ENCODE measurements at places on chromosomes 3 and 15.

DNA sequence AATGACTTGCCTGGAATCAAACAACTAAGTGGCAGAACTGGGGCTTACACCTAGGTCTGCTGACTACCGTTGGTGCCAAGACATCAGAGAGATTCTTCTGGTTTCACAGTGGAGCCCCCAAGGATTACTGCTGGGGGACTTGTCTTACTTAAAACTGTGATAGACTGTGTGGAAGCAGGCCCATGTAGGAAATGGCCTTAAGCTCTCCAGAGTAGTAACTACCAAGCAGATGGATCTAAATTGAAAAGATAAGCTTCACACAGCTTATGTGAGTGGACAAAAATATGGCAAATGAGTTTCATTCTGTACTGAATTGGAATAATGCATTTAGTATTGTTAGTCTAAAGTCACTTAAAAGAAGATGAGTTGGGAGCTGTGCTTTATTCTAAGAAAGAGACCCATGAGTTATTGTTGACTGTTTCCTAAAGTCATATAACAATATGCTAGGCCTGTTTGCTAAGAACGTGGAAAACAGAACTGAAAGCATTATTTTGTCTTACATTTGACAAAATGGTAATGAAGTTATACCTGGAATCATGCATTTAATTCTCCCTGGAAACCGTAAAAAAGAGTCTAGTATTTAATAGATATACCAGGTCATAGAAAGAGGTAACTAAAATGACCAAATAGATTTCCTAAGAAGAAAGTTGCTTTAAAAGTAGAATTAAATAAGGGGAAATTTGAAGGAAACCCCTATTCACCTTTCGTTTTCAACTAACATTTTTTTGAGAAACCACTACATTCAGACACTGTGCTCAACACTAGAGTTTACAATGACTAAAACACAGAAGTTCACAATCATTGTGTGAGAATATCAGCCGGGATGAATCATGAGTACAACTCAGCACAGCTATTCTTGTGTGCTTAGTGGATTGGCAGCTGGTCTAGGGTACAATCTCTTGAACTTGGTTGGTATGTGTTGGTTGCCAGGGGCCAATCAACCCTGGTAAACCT lies 13.0 kb upstream of the MAPK6 start:
- no peak for DNase-seq

DNA sequence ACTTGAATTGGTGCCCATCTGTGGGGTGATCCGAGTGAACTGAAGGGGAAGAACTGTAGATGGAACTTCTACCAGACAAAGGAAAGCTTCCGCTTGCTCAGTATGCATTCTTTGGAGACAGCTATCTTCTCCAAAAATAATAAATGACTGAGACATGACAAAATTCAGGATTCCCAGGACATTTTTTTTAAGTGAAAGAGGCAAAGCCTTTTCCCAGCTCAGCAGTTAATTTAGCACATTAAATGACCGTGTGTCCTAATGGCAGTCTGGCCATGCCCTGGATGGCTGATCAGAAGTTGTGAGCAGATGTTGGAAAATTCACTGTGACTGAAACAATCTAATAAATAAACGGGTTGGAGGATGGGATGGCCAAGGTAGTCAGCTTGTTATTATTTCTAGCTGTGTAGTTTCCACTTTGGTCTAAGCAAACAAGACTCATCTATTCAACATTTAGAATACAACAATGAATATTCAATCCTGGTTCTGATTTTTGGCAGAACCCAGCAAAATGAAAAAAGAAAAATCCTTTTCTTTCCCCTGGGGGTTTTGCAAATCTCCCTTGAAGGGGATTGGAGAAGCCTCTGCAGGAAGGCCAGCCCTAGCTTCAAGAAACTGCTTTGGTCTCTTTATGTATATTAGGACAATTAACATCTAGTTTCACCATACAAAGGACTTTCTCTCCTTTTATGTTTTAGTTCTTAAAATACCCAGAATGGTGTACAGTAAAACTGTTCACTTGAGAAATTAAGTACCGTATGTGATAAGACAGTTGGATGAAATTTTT lies 540.9 kb upstream of the MDFIC2 start:
- DNase-seq = no peak

GRCh38 chr15:62749036-62749815 lies 293.3 kb upstream of the TPM1 start:
- no peak for DNase-seq

GRCh38 chr15:100713163-100713867 lies 110.9 kb downstream of the ASB7 start:
- no peak for DNase-seq

DNA sequence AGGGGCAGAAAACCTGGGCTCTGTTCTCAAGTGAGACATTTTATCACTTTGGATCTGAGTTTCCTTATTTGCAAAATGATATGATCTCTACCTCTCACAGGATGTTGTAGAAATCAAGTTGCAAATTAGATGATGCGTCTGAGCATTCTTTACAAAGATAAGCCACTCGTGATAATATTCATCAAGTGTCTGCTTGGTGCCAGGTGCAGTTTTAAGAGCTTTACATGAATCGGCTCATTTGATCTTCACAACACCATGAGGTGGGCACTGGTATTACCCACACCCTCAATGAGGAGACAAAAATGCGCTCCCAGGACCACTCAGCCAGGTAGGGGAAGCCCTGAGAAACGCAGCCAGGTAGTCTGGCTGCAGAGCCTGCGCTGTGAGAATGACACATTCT lies 59.1 kb upstream of the CA12 start:
- no peak for DNase-seq

DNA sequence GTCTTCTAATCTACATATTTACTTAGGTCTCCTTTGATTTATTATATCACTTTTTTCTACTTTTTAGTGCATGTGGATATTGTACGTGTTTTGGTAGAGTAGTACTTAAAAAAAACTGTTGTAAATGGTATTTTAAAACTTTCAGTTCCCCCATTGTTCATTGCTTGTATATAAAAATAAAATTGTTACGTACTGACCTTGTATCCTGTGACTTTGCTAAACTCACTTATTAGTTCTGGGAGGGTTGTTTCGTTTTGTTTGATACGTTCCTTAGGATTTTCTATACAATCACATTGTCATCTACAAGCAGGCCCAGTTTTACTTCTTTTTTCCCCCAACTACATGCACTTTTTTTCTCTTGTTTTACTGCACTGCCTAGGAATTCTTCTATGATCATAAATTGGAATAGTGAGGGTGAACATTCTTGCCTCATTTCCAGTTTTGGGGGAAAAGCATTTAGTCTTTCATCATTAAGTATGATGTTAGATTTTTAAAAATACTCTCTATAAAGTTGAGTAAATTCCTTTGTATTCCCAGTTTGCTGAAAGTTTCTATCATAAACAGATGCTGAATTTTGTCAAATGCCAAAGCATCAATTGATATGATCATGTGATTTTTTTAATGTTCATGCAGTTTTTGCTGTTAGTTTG lies 33.5 kb upstream of the ACKR4 start:
- DNase-seq = no peak

GRCh38 chr3:104547031-104547430 lies 819.7 kb upstream of the ALCAM start:
- no peak for DNase-seq

DNA sequence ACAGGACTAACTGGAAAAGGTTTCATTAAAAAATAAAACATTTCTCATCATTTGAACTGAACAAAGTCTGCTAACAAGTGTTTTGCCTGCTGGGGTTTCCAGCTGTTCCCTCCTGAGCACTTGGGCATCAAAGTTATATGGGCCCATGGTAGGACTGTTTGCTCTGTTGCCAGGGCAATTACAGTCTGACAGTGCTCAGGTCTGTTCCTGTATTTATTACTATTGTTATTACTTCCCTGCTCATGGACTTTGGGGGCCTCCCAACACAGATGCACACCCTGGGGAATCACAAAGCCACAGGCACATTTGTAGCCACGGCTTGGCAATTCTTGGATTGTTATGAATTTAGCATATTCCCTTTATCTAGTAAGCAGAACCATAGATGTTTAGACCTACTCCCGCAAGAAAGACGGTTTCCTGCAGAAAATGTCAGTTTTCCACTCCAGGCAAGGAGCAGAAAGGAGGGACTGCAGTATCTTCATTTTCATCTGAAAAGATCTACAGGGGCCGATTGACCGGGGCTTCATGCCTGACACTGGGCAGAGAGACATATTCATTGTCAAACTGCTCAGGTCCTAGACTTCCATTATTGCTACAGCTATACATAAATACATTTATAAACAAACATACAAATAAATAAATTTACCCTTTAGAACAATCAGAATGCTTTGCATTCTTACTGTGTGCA lies 580.2 kb downstream of the AGBL1 start:
- DNase-seq = no peak

GRCh38 chr3:186825294-186825821 lies 17.2 kb upstream of the ADIPOQ start:
- DNase-seq = peak; percentile 51
